ENCODE measurements at places on chromosomes 6 and 20. TPM values are rescaled to one million over a fixed set of nuclear protein-coding genes. Genes with fewer than 3 reads are reported as not detected.

KATNA1 gene
- total RNA-seq: 23.0 TPM

CD24 gene
- total RNA-seq: 0.40 TPM

DNA sequence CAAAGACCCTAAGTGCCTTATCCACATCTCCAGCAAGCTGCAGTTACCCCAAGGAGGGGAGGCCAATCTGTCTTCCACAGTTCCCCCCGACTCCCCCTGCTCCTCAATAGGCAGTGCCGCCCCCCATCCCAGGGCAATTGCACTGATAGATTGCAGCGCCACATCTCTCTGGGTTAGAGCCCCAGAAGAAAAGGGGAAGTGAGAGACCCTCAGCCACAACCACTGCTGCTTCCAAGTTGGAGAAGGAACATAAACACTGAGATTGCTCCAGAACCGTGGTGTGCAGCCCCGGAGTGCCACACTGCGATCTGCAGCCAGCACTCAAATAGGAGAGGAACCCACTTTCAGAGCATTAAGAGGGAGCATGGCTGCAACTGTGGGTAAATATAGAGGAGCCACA is 101.5 kb downstream of the RWDD2A start:
- no peak for DNase-seq

GRCh38 chr20:42074944-42075343 is 456.8 kb upstream of the CHD6 start:
- DNase-seq: no peak

DNA sequence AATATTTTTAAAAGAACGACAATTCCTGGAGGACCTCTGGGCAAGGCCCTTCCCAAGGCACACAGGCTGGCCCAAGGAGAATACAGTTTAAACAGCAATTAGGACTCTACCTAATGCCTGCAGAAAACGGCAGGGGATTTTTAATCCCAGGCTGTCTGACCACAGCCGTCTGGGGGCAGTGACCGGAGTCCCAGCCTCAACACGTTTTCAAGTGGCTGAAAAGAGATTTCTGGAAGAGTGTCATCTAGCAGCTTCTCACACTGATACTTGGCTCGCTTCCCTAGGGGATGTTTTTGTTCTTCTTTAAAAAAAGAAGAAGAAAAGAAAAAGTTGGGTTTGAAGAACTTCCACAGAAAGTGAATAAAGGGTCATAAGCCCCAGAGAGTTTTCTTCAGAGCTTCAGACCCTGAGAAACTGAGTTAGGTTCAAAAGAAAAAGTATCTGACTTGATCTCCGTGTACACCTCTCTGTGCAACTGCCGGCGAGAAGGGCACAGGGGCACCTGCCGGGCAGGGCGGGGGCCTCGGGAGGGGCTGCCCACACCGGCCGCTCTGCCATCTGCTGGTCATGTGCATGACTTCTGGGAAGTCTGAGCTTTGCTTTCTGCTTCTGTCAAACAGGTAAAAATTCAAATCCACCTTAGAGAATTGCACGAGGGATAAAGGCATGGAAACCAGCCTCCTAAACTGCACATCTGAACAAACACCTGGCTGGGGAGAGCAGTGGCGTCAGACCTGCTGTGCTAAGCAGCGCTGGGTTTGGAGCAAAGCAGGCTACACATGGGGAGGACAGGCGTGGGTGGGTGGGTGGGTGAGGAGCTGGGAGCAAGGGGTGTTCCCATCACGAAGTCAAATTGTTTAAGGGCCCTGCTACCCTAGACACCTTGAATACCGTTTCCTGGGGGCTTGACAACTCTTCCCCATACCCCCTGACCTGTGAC is 33.0 kb downstream of the RRBP1 start:
- DNase-seq: no peak
